ENCODE measurements at places on chromosomes 7 and 10. TPM values are rescaled to one million over a fixed set of nuclear protein-coding genes. Genes with fewer than 3 reads are reported as not detected.

DNA sequence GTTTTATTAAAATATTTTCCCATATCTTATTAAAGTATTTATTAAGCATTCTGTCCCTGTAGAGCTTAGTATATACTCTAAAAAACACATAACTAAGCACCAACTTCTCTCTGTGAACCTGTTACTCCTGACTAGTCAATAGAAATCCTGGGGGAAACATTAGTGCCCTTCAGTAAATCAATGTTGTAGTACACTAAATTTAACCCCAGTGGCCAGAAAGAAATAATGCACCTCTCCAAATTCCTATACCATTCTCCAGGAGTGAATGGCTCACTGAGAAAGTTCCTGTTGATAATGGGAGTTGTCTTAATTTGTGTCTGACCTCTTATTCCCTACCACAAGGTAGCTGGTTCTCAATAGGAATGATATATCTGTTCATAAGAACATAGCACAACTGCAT is 188.2 kb downstream of the SEMA3D start:
- ATAC-seq = no peak

HTR5A gene
- total RNA-seq = not detected

DNA sequence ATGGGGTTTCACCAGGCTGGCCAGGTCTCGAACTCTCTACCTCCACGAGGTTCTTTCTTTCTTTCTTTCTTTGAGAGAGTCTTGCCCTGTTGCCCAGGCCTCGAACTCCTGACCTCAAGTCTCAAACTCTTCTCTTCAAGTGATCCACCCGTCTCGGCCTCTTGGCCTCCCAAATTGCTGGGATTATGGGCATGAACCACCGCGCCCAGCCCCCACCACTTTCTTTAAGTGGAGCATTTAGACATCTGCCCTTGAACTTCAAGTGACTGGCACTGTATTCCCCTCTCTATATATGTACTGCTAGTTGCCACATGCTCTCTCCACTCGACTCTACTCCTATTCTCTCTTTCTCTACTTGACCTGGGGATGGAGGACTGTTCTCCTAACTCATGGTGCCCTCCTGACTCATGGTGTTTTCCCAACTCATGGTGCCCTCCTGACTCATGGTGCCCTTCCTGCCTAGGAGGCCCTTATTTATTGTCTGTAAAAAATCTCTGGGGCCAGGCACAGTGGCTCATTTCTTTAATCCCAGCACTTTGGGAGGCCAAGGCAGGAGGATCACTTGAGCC is 19.3 kb upstream of the ACHE start:
- ATAC-seq = no peak

GRCh38 chr10:30396293-30396692 is 37.7 kb upstream of the MAP3K8 start:
- ATAC-seq = no peak

GRCh38 chr10:36493516-36493880 is 631.9 kb upstream of the ANKRD30A start:
- no peak for ATAC-seq

GRCh38 chr7:150465414-150465813 is 15.0 kb downstream of the GIMAP8 start:
- ATAC-seq = peak; percentile 44

GRCh38 chr10:14822879-14823755 is 14.7 kb downstream of the CDNF start:
- ATAC-seq = no peak

Measured in esophagus mucosa (tissue), 1 donor.